ENCODE measurements at places on chromosomes 12 and 14.

GRCh38 chr14:74290415-74290814 lies 12.3 kb downstream of the ABCD4 start:
- DNase-seq = no peak

DNA sequence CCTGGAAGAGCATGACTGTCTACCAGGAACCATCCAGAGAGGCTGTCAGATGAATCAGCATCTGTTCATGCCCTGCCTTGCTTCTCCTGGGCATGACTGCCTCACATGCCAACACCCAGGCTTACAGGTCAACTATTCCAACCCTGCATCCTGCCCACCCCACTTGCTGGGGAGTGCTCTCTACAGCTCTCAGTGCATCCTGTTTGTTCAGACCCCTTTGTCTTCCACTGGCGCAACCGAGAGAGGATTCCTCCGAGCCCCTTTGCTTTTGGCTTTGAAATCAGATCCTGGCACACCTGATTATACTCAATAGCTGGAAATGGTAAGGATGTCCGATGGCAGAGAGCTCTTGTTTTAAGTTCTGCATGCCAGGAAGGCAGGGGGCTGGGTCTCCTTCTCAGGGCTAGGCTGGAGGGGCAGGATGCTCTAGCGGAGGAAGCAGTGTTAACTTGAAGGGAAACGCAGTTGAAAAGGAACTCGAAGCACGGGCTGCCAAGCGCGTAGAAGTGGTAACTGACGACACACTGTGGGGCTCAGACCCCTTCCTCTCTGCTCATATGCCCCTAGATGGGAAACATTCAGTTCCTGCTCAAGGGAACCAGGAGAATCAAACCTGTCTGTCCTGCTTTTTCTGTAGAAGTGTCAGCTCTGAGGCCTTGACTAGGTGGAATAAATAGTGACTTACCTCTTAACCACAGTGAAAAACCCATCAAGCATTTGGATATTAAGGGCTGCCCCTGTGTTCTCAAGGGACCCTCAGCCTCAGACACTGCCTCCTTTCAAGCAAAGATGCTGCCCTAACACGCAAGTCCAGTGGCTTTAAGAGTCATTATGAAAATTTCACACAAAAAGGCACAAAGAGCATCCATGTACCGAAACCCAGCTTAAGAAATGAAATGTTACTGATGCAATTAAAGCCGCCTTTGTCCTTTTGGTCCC lies 297.5 kb downstream of the ZFP36L1 start:
- no peak for DNase-seq

DNA sequence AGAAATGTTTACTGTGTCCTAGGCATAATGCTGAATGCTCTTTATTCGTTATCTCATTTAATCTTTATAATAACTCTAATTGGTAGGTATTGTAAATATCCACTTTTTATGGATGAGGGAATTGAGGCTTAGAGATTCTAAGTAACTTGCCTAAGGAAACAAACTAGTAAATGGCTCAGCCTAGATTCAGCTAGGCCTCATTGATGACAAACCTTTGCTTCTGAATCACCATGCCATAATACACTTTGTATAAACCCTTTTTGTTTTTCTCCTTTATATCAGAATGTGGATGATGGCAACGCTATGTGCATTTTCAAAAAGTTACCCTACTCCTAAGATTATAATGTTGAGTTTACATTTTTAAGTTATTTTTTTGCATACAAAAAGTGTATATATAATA lies 34.0 kb downstream of the MNAT1 start:
- DNase-seq = no peak

- DNase-seq = no peak
These were observed 115.4 kb downstream of the DUSP6 start for GRCh38 chr12:89236748-89237383.

GRCh38 chr12:53561590-53561953 lies 54.3 kb upstream of the NPFF start:
- DNase-seq = no peak

- DNase-seq = no peak
These were observed 9.7 kb downstream of the TEDC1 start for GRCh38 chr14:105500726-105501101.

- DNase-seq = no peak
These were observed 187.0 kb downstream of the TMEM132D start for GRCh38 chr12:129716825-129717224.

DNA sequence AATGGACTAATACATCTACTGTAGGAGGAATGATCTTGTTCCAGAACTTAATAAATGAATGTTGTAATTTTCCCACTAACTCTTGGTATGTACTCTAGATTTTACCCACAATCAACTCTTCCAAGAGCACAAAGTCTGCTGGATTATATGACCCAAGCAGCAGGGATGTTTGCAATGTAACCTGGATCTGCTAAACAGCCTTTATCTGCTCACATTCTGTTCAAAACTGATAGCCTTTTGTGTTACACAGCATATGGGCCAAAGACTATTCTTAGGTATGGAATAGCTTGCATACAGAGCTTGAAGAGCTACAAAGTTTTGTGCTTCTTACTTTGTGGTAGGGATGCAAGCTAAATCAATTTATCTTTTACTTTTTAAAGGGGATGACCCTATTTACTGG lies 213.7 kb upstream of the DCN start:
- no peak for DNase-seq
